ENCODE measurements at places on chromosomes 4 and X.

- no peak for DNase-seq
Measured at GRCh38 chr4:77199276-77199675, 42.3 kb downstream of the CCNG2 start.

DNA sequence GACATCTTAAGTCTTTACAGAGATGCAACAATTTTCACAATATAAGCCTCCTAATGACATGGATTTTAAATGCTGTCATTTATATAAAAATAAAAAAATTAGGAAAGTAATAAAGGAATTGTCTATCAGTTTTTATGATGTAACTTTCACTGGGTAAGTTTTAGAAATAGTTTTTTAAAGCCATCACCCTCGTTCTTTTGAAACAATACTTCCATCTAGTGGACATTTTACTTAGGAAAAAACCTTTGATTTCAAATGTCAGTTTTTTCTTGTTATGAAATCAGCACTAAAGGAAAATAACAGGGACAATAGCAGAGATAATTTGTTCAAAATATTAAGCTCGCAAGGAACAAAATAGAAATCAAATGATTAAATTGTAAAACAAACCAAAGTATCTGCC, 24.3 kb upstream of the NDNF start:
- DNase-seq = no peak

- DNase-seq = no peak
Measured at GRCh38 chr4:20813700-20814099, 113.4 kb downstream of the PACRGL start.

- DNase-seq = no peak
Measured at GRCh38 chrX:48700951-48701653, 4.6 kb downstream of the SUV39H1 start.

DNA sequence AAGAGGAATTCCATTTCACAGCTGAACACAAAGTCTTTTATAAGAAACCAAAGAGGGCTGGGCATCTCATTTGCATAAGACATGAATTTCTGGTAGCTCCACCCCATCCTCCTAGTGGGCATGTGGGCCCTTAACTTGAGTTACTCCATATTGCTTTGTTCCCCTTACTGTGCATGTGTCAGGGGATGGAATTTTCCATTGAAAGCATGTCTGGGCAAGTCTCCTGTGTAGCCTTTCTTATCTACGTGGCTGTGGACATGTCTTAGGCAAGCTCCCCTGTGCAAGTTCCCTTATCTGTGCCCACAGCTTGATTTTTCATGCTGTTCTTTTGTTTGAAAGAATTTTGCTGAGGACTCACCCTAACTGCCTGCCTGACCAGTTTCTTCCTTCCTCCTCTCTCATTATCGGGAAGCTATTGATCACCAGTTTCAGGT, 123.5 kb upstream of the JADE1 start:
- DNase-seq = no peak

GRCh38 chr4:80615099-80615498, 279.6 kb downstream of the CFAP299 start:
- DNase-seq = no peak

- DNase-seq = no peak
Measured at GRCh38 chr4:96016634-96017299, 176.9 kb downstream of the PDHA2 start.

DNA sequence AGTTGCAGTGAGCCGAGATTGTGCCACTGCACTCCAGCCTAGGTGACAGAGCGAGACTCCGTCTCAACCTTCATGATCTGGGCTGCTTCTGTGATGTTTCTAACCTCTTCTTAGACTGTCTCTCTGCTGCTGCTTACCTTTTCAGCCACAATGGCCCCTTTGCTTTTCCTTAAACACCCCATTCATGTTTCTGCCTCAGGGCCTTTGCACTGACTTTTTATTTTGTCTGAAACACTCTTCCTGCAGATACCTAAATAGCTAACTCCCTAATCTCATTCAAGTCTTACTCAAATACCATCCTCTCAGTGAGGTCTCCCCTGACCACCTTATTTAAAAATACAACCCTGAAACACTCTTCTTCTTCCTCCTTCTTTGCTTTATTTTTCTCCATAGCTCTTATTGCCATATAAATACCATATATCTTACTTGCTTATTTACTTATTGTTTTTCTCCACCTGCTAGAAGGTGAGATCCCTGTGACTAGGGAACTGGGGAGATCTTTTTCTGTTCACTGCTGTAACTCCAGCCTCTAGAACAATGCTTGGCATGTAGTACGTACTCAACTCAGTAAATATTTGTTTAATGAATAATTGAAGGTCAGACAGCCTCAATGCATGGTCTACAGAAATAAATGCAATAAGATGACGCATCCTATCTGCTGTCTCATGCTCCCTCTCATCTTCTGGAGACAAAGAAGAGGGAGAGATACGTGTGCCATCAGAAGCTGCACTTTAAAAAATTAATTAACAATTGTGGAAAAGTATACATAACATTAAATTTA, 43.8 kb upstream of the SETD7 start:
- DNase-seq = no peak

- DNase-seq = no peak
Measured at GRCh38 chr4:56374956-56375355, 12.3 kb downstream of the AASDH start.

GRCh38 chr4:38131371-38132091, 171.3 kb downstream of the PTTG2 start:
- peak; percentile 10 for DNase-seq

DNA sequence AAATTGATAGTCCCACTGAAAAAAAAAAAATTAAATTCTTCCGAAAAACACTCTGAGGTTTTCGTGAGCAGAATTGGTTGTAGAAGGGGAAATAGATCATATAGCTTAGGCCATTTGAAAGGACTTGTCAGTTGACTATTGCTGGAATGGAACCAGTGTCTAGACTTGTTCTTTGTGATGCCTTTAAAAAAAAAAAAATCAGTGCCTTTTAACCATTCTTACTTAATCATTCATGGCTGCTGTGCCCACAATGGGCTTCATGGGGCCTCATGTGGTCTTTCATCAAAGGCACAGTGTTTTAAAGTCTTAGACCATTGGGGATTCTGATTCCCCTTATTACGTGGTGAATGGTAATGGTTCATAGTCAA, 139.3 kb downstream of the AFF1 start:
- no peak for DNase-seq

DNA sequence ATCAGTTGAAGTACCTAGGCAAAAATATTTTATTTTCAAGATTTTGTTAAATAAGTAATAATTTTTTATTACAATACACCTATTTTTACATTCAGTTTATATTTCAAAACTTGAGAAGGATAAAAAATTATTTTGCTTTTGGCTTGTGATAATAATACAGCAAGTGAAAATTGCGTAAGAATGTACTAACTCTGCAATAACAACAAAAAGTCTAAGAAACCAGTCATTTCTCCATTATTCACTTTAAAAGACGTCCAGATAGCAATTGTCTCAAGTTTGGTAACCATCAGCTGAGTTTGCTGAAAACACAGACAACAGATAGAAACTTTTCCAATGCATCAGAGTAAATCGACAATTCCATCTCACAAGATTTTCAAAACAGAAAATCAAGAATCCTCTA, 12.1 kb downstream of the CXCL8 start:
- DNase-seq = no peak

- no peak for DNase-seq
Measured at GRCh38 chrX:134622056-134622812, 36.0 kb downstream of the PLAC1 start.

DNA sequence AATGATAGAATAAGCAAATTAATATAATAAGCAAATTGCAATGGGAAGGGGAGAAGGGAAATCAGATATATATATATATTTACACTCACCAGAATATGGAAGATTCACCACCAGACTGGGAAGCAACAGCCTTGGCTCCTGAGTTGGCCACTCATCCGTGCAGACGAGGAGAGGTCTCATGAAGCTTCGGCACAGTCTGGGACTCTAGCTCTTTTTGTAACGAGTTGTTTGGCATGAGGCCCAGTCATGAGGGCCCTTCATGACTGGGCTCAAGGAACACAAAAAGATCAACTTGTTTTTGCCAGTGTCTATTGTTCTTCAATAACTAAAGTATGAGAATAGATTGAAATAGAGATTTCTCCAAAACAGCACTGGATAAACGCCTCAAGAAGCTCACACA, 176.4 kb downstream of the ADGRA3 start:
- DNase-seq = no peak

DNA sequence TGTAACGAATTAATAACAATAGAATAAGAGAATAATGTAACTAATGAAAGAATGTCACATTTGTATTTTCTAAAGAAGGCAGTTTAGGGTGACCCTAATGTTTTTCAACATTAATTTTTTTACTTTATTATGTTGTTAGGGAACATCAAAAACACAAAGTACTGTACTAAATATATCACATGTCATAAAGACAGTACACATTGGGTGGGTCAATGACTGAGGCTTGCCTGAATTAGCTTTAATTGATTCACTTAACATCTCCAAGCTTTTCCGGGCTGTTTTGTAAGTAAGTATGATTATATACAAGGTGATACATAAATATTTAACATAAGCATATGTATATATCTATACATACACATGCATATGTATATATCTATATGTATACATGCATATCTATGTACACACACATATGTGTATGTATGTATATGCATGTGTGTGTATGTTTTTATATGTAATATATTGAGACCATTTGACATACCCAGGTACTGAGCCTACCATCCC, 43.4 kb upstream of the KLF3 start:
- DNase-seq = no peak

- DNase-seq = no peak
Measured at GRCh38 chrX:129980001-129980401, 2.4 kb upstream of the BCORL1 start.

GRCh38 chrX:17053502-17053901, 107.0 kb downstream of the REPS2 start:
- no peak for DNase-seq

- DNase-seq = no peak
Measured at GRCh38 chr4:108881986-108882385, 119.1 kb upstream of the ETNPPL start.

DNA sequence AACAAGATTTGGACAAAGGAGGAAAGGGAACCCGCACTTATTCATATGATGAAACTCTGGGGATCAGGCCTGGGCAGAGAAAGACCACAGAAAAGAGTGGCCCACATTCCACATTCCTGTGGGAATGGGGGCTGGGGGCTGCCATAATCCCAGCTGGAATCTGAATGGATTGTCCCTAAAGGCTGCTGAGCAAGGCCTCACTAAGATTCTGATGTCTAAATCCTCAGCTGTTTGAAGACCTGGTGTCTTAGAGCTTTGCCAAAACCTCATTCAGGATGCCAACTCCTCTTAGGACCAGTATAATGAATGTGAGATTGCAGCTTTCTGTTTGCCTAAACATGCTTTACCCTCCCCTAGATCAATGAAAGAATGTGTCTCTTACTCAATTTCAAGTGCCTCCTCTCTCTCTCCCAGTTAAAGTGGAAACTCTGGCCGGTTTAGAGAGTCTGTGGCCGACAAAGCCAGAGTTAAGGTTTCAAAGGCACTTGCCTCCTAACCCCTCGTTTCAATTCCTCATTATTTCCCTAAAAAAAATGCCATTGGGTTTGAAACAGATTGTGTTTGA, 33.3 kb upstream of the GPC4 start:
- DNase-seq = no peak

- no peak for DNase-seq
Measured at GRCh38 chr4:2254665-2255500, 7.0 kb downstream of the MXD4 start.

GRCh38 chrX:150372280-150372679, 9.2 kb downstream of the MAMLD1 start:
- no peak for DNase-seq

GRCh38 chr4:96342196-96342595, 502.3 kb downstream of the PDHA2 start:
- DNase-seq = no peak

DNA sequence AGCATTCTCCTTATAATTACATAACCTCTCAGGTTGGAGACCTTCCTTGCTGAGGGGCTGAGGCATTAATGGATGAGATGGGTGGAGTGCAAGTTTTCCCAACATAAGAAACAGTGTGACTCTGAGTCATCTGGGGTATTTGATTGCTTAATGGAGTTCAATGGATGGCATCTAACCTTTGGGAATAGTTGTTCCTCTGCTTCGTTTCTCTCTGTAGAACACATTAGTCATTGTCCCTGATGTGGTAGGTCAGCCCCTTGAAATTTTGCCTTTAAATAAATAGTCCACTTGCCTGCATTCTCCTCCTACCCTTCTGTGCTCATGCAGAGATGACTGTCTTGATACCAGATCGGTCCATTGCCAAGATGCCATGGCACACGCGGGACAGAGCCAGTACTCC, 38.6 kb downstream of the SLITRK2 start:
- DNase-seq = no peak

DNA sequence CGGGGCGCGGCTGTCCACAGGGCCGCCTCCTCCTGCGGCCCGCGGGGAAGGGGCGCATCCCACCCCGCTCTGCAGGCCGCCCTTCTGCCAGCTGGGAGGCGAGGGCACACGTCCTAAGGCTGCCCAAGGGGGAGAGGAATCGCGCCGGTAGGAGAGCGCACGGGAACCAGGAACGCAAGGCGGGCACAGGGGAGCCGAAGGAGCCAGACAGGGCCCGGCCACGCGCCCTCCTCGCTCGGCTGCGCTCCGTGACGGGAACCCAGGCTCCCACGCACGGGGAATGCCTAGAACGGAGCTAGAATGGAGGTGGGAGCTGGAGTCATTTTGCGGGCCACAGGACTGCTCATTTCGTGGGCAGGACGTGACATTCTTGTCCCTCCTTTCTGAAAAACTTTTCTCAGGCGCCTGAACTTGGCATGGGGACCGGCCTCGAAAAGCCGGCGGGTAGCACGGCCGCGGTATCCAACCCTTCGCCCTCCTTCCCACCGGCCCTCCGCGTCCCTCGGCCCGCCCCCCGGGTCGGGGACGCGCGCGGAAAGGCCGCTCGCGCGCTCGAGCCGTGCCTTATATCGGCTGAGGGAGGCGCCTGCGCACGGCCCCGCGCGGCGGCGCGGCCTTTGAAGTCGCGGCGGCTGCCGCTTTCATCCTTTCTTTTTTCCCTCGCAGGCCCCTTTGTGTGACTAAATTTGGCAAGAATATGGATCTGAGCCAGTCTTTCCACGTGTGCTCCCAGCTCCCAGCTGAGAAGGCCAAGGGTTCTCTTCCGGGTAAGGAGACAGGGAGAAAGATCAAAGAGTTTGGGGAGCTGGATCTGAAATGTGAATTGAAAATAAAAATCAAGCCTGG, 4.2 kb upstream of the LEF1 start:
- DNase-seq = no peak

- DNase-seq = no peak
Measured at GRCh38 chr4:111198446-111198845, 575.6 kb upstream of the PITX2 start.

DNA sequence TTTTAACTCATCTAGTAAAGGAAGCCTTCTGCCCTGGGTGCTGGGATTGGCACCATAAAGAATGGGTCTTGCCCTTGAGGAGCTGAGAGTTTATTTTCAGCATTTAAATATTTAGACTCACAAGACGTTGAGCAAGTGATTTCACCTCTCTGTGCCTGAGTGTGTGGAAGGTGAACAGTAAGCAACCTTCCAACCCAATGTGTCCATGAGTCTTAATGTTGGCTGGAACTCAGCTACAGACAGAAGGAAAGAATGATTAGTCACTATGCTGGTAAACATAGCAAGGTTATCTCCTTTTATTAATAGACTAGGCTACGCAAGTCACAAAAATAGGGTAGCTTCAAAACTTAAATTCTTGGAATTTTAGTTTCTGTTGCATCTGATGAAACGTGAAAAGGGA, 277.4 kb upstream of the GATB start:
- no peak for DNase-seq

- no peak for DNase-seq
Measured at GRCh38 chrX:150902434-150903109, 4.1 kb upstream of the CD99L2 start.
